Stimulated activated CD8-positive, alpha-beta memory T cell treated with anti-CD3 and anti-CD28 coated beads, Interleukin-4, amount 100 ng/mL, for 1 hour (primary cell): ENCODE measurements at places on chromosomes 3 and 15.

DNA sequence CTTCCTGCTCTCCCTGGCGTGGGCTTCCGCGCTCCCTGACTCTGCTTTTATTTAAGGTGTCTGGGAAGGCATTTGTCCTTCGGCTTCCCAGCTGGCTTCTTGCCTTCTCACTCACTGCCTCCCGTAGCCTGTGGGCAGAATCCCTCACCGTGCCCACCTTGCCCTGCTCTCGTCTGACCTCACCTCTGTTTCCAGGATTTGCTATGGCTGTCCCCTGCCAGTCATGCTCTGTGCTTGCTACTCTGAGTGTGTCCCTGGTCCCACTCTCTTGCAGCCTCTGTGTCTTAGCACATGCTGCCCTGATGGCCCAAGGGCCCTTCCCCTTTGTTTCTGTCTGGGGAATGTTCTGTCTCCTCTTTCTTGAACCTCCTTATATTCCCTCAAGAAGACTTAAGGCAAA, 26.2 kb downstream of the LPP start:
- DNase-seq = no peak

DNA sequence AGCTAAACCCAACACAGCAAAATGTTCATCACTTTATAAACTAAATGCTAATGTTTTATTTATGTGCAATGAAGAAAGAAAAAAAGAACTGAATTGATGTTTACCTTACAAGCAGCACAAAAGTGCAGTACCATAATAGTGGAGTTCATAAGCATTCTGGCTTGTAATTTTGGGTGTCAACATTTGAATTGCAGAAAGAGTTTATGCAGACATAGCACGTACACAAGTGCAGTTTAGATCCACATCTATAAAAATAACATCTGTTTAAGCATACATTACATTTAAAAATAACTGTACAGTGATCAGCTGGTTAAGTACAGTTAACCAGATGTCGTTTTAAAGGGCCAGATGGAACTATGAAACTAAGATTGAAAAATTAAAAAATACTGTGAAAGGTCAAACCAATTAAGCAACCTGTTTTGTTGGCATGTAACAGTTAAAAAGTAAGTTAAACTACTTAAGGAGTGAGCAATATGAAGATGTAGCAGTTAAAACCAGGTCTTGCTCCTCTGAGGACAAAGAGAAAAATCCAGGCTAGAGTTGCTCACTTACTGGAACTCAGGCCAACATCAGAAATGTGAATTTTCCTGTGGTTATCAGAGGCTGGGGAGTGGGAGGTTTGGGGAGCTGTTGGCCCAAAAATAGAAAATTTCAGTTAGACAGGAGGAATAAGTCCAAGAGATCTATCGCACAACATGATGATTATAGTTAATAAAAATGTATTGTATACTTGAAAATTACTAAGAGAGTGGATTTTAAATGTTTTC, 204.9 kb upstream of the MDFIC2 start:
- DNase-seq = no peak

DNA sequence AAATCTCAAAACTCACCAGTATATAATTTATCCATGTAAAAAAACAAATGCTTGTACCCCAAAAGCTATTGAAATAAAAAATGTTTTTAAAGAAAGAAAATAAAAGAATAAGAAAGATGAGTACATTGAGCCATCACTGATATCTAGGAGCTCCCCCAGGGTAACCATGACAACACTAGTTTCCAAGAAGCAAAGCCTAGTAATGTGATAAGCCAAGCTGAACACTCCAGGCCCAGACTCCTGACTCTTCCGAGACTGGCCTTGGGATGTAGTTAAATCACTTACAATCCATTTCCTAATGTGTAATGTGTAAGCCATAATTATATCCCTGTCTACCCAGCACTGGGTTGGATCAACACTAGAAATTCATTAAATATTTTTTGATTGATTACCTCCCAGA, 21.1 kb upstream of the ATP8B4 start:
- no peak for DNase-seq

DNA sequence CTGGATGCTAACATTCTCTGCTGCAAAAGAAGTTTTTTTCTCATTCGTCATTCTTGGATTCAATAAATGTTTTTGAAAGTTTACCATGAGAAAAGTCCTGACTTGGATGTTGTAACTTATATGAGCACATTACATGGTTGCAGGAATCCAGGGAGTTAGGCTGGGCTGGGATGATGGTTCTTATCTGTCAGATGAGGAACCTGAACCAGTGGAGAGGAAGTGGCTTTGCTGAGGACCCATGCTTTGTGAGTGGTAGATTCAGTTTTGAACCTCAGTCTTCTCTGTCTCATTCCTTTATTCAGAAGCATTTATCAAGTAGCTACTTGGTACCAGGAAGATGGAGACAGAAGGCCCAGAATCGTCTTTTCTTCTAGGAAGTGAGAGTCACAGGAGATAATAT, 3.7 kb upstream of the GASK1A start:
- no peak for DNase-seq

DNA sequence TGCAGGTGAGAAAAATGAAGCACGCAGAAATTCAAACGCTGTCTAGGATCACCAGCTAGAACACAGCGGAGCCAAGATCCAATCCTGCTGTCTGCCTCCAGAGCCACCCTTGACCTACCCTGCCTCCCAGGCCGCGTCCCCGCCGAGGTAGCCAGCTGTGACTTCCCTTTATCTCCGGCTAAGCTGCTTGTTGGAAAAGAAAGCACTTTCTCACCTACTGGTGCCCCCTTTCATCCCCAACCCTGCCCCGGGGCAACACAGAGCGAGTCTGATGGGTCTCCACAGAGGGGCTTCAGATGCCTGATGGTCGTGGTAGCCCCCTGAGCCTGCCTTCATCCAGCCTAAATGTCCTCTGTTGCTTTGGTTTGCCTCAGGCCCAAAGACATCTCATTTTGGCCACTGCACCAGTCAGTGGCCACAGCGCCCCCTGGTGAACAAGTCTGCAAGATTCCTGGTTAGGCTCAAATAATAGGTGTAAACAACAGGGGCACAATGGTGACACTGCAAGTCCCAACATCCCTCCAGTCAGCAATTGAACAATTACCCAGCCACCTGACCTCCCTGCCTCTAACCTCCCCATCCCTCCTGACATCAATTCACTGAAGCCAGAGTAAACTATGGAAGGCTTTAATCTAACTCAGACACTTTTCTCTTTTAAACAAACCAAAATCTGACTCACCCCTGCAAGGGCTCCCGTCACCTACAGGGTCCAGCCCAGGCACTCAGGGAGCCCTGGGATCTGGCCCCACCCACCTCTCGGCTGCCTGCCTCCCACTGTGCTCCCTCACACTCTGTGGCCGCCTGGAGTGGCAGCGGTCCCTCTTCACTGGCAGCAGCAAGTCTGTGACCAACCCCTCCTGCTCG, 27.3 kb upstream of the BCL2L10 start:
- DNase-seq = peak; percentile 31

GRCh38 chr3:64617610-64618009, 70.2 kb downstream of the ADAMTS9 start:
- DNase-seq = no peak

DNA sequence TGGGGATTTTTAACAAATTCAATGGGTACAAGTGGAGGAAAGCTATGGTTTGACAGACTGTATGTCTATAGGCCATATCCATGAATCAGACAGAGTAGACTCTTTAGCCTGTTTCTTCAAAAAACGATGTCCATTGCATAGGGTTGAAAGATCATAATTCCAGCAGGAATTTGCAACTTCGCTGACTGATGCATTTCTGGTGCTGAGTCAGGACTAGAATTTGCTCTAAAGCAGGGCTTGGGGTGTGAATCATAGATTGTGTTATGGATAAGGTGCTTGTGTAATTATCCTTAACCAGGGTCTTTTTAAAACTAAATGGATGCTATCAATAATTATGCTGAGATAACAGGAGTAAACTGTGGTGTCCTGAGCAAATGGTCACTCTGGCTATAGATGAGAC, 200.4 kb upstream of the TBC1D5 start:
- DNase-seq = no peak

- no peak for DNase-seq
Observed at GRCh38 chr3:64728994-64729393, 41.2 kb upstream of the ADAMTS9 start.

- DNase-seq = no peak
Observed at GRCh38 chr3:149586871-149587270, 71.0 kb downstream of the WWTR1 start.

DNA sequence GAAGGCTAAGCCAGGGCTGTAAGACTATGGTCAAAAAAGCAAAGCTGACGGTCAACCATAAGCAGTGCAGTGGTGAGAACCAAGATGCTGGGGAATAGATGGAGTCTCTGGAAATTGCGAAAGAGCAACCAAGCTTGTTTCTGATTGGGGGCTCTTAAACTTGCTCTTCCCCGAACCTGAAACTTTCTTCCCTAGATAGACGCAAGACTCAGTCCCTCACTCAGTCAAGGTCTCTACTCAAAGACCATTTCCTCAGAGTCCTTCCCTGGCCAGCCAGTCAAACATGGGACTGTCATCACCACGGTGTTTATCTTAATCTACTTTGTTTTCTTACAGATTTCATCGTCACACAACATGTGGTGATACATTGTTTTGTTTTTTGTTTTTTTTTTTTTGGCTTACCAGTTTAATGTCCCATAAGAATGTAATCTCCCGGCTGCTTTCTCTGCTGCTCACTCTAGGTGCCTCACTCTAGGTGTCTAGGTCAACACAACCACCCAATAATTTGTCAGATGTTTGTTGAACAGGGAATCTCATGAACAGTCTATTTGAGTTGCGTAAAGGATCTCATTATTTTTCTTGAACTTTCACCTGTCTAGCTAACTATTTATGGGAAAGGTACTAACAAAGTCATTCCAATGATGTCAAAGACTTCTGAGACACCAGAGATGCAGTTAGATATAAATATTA, 495.4 kb downstream of the FOXP1 start:
- DNase-seq = no peak

DNA sequence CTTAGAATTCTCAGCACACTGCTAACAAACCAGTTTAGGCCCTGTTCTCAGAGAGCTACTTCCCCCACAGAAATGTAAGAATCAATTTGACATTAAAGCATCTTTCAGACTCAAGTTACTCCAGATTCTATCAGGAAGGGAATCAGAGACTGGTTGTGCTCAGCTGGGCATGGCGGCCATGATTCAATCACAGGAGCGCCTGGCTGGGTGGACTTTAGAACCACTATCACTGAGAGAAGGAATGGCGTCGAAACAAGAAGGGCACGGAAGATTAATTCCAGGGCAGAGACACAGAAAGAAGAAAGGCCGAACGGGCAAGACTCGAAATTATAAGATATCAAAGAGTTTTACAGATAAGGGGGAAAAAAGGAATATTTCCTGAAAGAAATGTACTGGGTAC, 6.2 kb downstream of the TNIK start:
- DNase-seq = no peak

GRCh38 chr15:41945221-41945620, 27.1 kb downstream of the EHD4 start:
- DNase-seq = no peak

DNA sequence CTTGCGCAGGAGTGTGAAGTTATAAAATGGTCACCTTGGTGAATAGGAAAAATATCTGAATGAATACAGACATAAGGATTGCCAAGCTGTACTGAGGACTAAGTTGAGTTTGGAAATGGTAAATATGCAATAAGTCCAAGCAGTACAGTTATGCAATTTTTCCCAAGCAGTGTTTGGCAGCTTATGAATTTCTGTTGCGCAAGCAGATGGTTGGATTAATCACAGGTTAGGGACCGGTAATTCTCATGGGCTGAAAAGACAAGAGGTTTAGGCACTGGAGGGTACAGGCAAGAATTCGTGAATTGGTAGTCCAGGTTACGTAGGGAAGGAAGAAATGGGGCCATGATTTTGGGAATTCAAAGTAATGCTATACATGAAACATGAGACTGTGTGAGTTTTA, 210.3 kb downstream of the RAP2B start:
- no peak for DNase-seq

DNA sequence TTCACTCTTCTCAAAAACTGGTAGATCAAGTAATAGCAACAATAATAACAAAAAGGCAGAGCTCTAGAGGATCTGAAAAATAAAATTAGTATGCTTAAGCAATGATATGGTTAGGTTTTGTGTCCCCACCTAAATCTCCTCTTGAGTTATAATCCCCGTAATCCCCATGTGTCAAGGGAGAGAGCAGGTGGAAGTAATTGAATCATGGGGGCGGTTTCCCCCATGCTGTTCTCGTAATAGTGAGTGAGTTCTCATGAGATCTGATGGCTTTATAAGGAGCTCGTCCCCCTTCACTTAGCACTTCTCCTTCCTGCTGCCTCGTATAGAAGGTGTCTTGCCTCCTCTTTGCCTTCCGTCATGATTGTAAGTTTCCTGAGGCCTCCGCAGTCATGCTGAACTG, 60.2 kb upstream of the ABHD2 start:
- no peak for DNase-seq

GRCh38 chr3:184096811-184097383, at the start of gene HTR3E:
HTR3E (plus strand) TSS chr3:184097064; CDS start chr3:184097530, 466 bp downstream.
- no peak for DNase-seq

DNA sequence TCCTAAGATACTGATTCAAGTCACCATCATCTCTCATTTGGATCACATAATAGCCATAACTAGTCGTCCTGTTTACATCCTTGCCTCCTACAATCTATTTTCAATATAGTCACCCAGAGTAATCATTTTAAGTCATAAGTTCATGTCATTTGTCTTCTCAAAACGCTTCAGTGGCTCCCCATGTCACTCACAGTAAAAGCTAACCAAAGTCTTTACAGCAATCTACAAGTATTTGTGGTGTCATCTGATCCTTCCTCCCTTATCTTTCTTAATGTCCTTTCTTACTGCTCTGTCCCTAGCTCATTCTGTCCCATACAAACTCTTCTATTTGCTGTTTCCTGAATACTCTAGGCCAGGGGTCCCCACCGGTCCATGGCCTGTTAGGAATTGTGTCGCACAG, 28.8 kb downstream of the GBE1 start:
- no peak for DNase-seq

DNA sequence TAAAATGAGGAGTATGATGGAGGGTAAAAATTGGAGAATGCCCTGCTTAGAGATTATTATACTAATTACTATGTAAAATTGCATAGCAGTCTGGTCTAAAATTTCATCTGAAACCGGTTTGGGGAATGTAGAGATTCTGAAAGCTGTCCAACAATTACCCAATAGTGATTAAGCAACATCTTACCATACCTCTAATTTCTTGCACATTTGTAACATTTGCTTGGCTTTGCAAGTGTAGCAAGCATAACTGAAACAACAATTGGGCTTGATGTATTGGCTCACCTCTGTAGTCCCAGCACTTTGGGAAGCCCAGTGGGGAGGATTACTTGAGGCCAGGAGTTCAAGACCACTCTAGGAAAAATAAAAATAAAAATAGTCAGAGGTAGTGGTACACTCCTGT, 17.4 kb downstream of the AADACL2 start:
- no peak for DNase-seq

DNA sequence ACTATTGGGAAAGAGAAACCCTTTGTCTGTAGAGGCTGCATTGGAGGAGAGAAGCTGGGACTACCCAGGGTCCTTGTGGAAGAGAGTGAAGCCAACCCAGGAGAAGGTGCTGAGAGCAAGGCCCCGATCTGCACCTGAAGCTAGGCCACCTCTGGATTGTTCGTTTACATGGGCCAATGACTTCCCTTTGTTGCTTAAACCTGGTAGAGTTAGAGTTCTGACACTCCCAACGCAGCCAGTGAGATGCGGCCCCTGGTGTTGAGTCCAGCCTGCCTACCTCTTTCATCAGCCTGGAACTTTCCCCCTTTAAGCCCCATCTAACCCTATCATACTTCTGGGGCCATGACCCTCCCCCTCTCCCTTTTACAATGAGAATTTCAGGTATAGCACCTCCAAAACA, 30.8 kb downstream of the CCDC13 start:
- no peak for DNase-seq
